ENCODE measurements at places on chromosomes 16 and 17.
A peak's percentile ranks its signal among the peaks of the same experiment; 100 is the strongest.

- DNase-seq, result no peak
Measured at GRCh38 chr17:58840820-58841612, 85.4 kb downstream of the PPM1E start.

- DNase-seq, result no peak
Measured at GRCh38 chr16:6548507-6548906, 784.1 kb upstream of the RBFOX1 start.

GRCh38 chr17:56244268-56244890 is 91.1 kb downstream of the ANKFN1 start:
- no peak for DNase-seq

DNA sequence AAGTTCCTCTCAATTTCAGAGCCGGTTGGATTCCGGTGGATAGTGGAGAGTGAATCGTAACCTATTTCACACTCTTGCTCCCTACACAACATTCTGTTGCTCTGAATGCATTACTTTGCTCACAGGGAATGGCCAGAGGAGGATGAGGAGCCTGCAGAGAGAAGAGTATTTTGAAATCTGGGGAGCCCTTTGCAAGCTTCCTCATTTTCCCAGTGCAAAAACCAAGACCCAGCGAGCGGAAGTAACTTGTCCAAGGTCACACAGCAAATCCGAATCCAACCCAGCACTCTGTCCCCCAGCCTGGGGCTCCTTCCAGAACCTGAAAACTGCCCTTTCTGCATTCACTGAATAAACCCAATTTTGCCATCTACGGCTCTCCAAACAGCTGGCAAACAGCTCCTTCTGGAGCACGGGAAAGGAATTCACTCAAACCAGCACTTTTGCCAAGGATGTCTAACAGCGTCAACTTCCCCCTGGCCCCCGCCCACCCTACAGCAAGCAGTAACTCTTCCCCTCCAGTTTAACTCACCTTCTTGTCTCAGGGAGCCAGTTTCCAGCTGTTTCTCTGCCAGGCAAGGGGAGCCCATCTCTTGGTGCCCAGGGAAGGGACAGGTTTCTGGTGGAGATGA is 557 bp downstream of the KCNG4 start:
- DNase-seq, result peak; percentile 34

- no peak for DNase-seq
Measured at GRCh38 chr17:80901319-80901718, 90.3 kb upstream of the CHMP6 start.

DNA sequence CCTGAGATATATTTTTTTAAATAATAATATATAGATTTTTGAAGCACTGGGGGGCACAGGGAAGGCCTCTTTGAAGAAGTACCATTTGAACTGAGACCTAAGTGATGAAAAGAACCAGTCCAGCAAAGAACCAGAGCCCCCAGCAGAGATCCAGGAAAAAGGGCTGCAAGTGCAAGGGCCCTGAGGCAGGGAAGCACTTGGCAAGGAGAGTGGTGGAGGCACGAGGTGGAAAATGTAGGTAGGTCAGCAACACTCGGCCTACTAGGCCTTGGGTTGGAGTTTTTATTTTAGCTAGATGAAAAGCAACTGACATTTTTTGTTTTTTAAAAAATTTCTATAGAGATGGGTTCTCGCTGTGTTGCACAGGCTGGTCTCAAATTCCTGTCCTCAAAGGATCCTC is 1.6 kb upstream of the CD19 start:
- no peak for DNase-seq

DNA sequence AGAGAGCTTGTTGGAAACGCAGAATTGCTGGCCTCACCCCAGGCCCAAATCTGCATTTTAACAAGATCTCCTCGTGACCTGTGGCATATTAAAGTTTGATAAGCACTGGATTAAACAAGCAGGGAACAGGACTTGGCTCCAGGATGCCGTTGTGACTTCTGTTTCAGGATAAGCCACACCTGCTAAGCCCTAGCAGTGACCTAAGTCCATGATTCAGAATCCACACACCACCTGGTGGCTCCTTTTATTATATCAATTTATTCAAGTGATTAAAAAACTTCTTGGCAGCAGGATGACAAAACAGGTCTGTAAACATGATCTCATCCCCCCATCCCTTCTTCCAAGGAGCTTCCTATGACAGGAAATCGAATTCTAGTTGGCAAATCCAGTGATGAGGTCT is 9.1 kb downstream of the NAGPA start:
- DNase-seq, result peak; percentile 12

DNA sequence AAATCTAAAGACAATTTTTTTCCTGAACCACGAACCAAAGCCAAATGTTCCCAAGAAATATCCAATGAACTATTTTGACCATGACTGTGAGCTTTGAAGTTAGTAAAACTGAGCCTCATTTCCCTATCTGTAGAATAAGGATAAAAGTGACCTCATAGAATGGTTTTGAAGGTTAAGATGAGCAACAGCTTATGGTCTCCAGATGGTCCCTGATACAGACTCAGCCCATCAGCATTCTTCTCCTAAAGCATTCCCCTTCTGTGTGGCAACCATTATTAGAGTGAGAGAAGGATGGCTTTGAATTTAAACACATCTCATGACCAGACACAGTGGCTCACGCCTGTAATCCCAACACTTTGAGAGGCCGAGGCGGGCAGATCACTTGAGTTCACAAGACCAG is 70.1 kb downstream of the COPRS start:
- DNase-seq, result peak; percentile 4

DNA sequence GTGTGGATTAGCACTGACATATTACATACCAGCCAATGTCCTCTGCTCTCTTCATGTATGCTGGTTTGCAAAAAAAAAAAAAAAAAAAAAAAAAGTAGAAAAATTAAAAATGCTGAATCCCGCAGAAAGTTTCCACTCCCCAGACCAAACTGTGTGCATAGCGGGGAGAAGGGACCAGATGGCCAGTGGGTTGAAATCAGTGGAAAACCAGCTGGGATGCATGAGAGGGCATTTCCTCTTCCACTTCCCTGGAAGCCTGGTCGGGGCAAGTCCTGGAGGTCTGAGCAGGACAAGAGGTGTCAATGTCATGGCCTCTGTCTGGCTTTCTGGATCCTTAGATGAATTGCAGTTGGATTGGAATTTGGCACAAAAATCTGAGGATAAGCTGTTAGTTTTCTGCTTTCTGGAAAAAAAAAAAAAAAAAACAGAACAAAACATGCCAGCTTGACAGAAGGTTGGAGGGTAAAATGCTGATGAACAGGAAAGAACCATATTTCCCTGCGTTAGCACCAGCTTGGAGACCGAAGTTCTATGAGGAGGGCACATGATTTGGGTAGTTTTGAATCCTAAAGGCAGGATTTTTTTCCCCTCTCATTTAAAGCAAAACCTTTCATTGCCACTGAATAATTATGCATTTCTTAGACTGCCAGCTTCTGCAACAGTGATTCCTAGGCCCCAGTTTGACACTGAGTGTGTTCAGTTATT is 941.5 kb upstream of the EEF2KMT start:
- DNase-seq, result no peak

GRCh38 chr17:5110816-5111215 is 862 bp downstream of the ZNF232 start:
- peak; percentile 7 for DNase-seq

GRCh38 chr17:81400154-81400977 is 5.1 kb downstream of the BAHCC1 start:
- peak; percentile 67 for DNase-seq

GRCh38 chr17:6843241-6843880 is 11.8 kb upstream of the TEKT1 start:
- peak; percentile 87 for DNase-seq

GRCh38 chr17:31697838-31698237 is 161.2 kb downstream of the COPRS start:
- no peak for DNase-seq

DNA sequence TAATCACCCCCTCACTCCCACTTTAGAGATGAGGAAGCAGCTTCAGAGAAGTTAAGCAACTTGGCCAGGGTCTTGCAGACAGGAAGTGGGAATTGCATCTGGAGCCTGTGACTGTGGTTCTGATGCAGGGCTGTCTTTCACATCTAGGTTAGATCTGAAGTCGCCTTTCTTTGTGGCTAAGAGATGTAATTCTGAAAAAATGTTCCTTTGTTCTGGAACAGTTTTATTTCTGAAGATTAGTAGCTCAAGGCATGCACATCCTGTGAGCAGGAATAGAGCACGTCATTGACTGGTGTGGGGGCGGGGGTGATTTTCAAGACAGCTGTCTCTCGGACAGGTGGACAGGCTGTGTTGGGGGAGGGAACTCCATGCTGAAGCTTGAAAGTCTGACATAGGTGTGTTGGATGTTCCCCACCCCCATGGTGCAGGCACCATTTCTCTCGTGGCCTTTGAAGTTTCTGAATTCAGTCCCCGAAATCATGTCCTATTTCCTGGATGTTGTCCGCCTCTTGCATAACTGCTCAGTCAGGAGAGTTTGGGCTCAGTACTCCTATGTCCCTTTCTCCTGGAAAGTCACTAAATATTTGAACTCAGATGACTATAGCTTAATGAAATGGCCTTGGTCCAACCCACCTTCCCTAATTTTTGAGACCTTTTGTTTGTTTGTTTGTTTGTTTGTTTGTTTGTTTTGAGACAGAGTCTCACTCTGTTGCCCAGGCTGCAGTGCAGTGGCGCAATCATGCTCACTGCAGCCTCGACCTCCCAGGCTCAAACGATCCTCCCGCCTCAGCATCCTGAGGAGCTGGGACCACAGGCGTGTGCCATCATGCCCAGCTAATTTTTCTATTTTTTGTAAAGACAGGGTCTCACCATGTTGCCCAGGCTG is 21.0 kb upstream of the HERPUD1 start:
- peak; percentile 73 for DNase-seq

- DNase-seq, result no peak
Measured at GRCh38 chr17:34670618-34671017, 91.2 kb downstream of the TMEM132E start.

DNA sequence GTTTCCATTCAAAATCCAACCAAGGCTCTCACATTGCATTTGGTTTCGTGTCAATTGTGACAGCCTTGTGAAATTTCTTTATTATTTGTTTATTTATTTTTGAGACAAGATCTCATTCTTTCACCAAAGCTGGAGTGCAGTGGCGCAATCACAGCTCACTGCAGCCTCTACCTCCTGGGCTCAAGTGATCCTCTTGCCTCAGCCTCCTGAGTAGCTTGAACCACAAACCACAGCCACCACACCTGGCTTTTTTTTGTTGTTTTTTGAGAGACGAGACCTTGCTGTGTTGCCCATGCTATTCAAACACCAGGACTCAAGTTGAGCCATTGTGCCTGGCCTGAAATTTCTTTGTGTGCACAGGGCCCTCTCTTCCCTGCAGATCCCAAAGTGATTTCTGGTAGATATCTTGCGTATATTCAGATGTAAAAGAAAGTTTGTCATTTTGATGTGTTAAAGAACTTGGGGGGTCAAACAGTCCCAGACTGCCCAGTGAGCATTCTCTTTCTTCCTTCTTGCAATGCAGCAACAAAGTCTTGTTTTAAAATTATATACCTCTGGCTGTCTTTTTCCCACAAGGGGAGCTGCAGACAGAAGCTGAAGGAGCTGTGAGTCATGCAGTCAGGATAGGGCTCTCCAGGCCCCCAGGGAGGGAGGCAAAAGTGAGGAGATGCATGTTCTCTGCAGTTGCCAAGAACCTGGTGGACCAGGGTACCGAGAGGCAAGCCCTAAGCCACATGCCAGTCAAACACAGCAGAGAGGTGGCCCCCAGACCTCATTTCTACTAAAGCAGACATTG is 15.5 kb upstream of the USP22 start:
- DNase-seq, result peak; percentile 51

GRCh38 chr17:19579192-19579761 is 45.6 kb downstream of the SLC47A1 start:
- no peak for DNase-seq
